ENCODE measurements at places on chromosomes 5 and 9.

DNA sequence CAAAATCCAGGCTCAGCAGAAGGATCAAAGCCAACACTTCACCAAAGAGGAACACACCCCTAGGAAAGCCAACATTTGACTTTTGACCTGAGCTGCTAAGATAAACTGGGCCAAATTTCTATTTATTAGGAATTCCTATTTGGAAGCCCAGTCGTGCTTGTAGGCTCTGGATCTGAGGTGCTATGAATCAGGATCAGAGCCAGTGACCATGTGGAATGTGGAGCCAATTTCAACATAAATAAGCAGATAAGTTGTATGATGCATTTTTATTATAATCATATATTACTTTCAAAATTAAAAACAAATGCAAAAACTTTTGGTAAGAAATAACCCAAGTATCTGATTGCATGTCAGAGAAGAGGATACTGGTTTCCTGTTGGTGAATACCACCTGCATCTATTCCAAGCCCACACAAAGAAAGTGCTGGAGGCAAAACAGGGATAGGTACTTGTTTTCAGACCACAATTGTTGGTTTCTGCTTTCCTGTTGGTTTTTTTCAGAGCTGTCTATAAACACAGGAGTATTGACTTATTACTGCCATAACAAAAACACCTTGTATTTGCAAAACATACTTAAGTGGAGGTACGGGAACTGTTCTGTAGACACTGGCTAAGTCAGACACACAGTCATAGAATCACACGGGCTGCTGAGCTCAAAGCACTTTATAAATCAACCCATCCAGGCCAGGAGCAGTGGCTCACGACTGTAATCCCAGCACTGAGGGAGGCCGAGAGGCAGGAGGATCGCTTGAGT, 52.8 kb downstream of the ARL15 start:
- DNase-seq: no peak

GRCh38 chr9:89975024-89975423, 370.2 kb downstream of the GADD45G start:
- no peak for DNase-seq

GRCh38 chr9:69971643-69972449, 71.8 kb upstream of the MAMDC2 start:
- DNase-seq: no peak

DNA sequence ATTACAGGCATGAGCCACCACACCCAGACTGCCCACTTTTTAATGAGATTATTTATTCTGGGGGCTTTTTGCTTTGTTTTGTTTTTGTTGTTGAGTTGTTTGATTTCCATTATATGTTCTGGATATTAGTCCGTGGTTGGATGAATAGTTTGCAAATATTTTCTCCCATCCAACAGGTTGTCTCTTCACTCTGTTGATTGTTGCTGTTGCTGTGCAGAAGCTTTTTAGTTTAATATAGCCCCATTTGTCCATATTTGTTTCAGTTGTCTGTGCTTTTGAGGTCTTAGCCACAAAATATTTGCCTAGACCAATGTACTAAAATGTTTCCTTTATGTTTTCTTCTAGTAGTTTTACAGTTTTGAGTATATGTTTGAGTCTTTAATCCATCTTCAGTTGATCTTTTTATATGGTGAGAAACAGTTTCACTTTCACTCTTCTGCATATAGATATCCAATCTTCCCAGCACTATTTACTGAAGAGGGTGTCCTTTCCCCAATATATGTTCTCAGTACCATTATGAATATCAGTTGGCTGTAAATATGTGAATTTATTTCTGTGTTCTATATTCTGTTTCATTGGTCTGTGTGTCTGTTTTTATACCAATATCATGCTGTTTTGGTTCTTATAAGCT, 30.2 kb upstream of the TBCA start:
- DNase-seq: no peak

- no peak for DNase-seq
These were observed 35.8 kb upstream of the NFIB start for GRCh38 chr9:14349447-14350348.

- no peak for DNase-seq
These were observed 248.6 kb upstream of the ANKRD55 start for GRCh38 chr5:56481428-56482357.

DNA sequence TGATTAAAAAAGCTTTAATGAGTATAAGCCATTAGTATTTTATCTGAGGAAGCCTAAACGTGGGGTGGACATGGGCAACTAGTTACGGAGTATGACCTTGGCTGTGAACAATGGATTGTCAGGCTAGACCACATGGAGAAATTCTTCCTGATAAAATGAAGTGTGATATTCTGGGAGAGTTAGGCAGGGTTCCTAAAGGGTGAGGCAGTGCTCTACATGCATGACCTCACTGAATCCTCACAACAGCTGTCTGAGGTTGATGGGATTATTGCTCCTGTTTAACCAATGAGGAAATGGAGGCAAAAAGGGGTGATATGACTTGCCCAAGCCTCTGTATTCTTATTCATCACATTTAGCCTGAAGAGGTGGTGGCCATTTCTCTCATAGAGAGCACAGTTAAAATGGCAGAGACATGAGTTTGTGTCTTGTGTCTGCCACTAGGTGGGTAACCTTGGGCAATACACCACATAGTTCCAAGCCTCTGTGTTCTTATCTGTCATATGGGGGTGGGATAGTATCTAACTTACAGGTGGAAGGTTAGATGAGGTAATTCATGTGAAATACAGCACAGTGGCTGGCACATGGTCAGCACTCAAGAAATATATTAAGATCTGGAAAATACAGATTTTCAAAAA, 96.1 kb upstream of the NR3C1 start:
- no peak for DNase-seq

DNA sequence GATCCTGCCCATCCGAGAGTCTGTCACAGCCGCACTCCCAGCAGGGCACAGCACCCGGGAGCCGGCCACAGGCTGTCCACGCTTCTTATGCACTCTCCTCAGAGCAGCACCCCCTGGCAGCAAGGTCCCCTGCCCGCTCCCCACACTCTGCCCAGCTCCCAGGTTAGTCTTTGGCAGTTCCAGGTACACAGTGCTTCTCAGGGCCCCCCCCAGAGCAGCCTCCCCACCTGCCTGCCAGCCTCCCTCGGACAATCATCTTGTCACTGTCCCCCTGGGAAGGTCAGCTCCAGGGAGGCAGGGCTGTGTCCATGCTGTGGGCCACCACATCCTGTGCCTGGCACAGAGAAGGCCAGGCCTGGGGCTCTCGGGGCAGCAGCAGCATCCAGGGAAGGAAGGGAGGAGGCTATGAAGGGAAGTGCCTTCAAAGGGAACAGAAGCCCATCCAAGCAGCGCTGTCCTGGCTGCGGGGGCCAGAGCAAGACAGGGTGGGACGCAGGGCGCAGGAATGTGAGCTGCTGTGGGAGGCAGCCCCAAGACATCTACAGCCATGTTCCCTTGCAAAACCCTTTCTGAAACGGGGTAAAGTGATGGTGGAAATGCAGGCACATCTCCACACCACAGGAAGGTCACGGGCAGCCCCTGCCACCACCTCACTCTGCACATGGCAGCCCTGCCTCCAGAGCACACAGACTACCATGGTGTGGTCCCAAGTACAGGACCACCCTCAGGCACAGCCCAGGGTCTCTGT, 68.6 kb upstream of the ADAMTS2 start:
- no peak for DNase-seq

- peak; percentile 5 for DNase-seq
These were observed 148.4 kb downstream of the MAPKAP1 start for GRCh38 chr9:125558453-125559092.

DNA sequence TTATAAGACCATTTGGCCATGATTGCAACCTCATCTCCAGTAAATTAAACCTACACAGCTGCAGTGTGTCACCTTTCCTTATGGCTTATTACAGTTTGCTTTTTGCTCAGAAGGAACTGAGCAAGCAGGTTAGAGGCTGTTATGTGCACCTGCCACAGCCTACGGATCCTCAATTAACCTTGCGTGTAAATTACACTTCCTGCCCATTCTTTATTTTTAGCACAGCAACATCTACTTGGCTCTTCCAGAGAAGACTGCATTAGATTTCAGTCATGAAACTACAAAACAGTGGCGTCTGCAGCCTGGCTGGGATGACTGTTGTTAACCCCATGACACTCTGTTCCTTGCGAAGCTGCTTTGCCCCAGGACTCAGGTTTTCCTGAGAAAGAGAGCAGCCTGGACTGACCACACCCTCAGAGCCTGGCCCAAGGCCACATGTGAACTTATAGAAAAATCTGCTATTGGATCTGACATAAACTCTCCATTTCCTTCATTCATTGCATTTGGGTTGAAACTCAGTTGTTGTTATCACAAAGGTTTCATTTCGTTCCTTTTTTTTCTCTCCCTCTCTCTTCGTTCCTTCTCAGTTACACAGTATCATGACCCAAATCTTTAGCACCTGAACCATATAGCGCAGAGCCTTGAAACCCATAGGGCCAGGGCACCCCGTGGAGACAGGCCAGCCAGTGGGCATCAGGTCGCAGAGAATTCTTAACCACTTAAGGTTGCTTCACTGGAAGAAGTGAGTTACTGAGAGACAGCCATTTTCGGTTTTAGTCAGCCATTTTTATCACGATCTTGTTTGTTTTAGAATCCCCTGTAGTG, 138.6 kb downstream of the PALM2AKAP2 start:
- DNase-seq: no peak

- no peak for DNase-seq
These were observed 254.8 kb downstream of the CDK5RAP2 start for GRCh38 chr9:120324996-120325642.

GRCh38 chr9:121576281-121577075, 75.0 kb upstream of the DAB2IP start:
- no peak for DNase-seq

- DNase-seq: no peak
These were observed 6.2 kb upstream of the PRR7 start for GRCh38 chr5:177440211-177440989.

GRCh38 chr5:43497311-43498104, 13.8 kb upstream of the TMEM267 start:
- DNase-seq: no peak

GRCh38 chr9:79208791-79209396, 362.9 kb upstream of the TLE4 start:
- no peak for DNase-seq

- DNase-seq: no peak
These were observed 103.3 kb upstream of the SLIT3 start for GRCh38 chr5:169404223-169404622.

DNA sequence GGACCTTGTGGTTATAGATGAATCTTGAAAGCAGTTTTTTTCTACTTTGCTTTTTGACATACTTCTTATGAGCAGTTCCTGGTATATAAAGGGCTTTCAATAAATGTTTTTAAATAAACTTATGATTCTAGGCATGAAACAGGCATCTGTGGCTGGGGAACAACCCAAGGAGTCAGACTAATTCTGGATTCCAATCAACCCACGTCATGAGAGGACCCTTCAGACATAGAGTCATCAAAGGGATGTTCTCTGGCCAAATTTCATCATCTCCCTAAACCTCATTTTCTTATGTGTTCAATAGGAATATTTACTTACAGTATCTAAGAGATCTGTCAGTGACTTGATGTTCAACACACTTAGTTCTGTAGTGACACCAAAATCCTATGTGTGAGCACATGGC, 243.8 kb upstream of the ZNF462 start:
- no peak for DNase-seq

DNA sequence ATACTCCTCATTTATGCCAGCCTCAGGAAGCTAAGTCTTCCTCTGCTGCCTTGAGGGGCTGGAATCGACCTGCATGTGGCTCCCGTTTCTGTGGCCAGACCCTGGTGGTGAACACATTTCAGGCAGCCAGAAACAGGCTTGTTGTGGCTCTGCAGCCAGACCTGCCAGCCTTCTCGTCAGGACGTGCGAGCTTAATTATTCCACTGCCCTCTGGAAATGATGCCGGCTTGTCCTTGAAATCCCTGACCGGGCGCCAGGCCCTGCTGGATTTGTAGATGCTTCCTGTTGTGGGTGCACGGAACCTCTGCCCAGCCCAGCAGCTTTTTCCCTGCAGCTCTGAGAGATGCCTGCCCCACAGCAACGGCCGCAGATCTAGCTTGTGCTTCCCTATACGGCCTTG, 41.6 kb downstream of the PDZD2 start:
- no peak for DNase-seq

- DNase-seq: no peak
These were observed 44.6 kb downstream of the PIP5K1B start for GRCh38 chr9:68749579-68750159.

Measured in stimulated activated CD8-positive, alpha-beta memory T cell treated with anti-CD3 and anti-CD28 coated beads, Interleukin-12 subunit alpha, Interleukin-12 subunit beta, amount 100 ng/mL, for 4 hours (primary cell).